Ureter (tissue), 1 donor: ENCODE measurements at places on chromosomes 5 and 9. TPM values are rescaled to one million over a fixed set of nuclear protein-coding genes. Genes with fewer than 3 reads are reported as not detected.

The DMRT3 gene
- not detected for total RNA-seq

The CAMK2A gene
- total RNA-seq, result 1.4 TPM

The TYRP1 gene
- total RNA-seq, result not detected

The MARCOL gene
- not detected for total RNA-seq

The PAEP gene
- not detected for total RNA-seq

The NSMF gene
- total RNA-seq, result 49.3 TPM

The GABRG2 gene
- not detected for total RNA-seq

The ANP32B gene
- total RNA-seq, result 136 TPM

The HTR4 gene
- not detected for total RNA-seq

DNA sequence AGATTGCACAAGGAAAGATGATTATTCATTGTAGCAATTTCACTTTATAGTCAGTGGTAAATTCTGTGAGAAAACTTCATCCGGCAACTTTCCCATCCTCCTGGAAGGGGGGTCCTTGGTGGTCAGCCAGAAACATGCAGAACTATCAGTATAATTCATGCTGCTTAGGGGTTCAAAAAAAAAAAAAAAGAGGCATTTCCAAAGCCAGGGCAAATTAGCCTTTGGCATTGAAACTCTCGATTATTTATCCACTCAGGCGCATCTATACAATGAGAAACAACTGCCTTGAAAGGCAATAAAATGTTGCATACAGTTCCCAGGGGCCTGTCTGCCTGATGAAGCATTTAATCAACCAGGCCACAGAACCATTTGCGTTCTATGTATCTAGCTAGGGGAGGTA, 263.3 kb downstream of the TMEM167A start:
- DNase-seq, result no peak

- no peak for DNase-seq
Measured at GRCh38 chr5:80554646-80555045, 15.4 kb downstream of the ANKRD34B start.

- no peak for DNase-seq
Measured at GRCh38 chr5:168726342-168726741, 147.2 kb upstream of the PANK3 start.

DNA sequence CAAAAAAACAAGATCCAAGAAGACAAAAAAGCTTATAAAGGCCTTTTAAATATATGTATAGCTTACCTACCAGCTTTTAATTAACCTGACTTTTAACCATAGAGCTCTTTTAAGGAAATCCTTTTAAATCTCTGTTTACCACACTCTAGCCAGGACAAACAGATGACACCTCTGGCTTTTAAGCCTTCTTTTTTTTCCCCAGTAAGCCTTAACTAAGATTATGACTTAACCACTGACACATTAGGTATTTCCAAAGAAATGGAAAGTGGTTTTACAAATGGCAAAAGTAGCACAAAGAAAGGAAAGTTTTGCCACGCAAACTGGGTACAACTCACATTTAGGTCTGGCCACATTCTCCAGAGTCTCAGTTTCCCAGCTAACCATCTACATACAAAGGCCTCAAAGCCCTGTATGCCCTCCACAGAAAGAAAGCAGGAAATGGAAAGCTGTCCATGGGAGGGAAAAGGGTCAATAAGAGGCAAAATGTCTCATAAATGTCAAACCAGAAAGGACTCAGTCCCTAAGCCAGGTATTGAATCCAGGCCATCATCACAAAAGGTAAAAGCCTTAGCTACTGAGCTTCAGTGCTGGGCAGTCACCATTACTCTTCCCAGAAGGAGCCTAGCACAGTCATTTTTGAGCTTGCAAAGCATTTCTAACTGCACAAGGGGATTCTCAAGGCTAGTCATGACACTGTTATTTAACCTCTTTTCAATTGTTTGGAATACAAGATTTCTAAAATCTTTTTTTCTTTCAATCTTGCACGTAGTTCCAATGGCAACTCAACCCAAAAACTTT, 19.7 kb downstream of the TMEM161B start:
- DNase-seq, result no peak

- DNase-seq, result no peak
Measured at GRCh38 chr9:94800424-94801117, 74.1 kb downstream of the AOPEP start.

DNA sequence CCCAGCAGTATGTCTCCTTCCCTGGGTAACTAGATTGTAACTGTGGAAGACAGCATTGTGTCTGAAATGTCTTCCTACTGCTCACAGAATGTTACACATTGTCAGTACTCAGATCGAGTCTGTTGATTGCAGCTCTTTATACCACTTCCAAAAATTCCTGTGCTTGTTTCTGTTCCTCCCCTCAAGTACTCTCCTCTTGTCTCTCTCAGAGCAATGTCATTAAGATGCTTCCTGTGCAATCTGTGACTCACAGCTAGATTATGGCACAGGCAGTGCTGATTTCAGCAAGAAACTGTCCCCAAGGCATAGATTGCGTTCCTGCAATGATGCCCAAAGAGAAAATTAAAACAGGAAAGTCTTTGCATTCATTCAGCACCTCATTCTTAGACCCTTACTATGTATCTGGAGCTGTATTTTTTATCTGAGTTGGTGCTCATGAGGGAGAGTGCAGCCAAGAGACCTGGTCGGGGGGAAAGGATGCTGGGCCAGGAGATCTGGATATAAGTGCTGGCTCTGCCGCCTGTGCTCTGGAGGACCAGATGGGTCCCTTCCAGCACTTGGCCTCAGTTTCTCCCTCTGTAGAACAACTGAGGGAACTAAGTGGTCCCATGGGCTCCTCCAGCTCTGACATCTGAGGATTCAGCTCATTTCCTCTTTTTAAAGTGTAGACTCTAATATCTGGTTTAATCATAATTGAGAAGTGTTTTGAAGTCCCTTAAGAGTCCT, 40.8 kb upstream of the GNPDA1 start:
- no peak for DNase-seq

DNA sequence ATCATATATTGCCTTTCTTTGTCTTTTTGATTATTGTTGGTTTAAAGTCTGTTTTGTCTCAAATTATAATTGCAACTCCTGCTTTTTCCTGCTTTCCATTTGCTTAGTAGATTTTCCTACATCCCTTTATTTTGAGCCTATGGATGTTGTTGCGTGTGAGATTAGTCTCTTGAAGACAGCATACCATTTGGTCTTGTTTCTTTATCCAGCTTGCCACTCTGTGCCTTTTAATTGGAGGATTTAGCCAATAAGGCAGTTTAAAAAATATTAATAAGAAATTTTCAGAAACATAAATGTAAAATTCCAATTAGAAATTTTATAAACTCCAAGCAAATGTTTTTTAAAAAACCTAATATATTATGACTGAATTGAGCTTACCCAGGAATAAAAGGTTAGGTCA, 24.0 kb downstream of the BTNL8 start:
- no peak for DNase-seq

DNA sequence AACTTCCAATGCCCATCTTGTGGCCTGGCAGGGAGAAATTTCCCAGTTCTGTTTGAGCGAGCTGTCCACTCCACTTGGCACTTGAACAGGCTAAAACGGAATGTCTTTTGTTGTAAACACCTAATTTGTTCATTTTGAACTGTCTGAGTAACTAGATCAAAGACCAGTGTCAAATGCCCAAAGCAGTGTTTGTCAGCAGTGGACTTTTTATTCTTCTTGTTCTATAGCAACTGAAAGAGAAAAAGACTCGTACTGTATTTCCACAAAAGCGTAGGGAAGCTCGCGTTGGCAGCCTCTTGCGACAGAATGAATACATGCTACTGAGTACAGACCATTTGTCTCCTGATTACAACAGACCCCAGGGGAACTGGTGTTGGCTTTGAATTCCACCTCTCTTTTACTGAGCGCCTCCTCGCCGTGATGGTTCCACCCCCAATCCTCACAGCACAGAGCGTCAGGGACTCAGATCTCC, 601.8 kb upstream of the ZNF608 start:
- no peak for DNase-seq

- peak; percentile 37 for DNase-seq
Measured at GRCh38 chr5:133117166-133117911, 65.5 kb downstream of the HSPA4 start.

- peak; percentile 68 for DNase-seq
Measured at GRCh38 chr9:91419222-91420191, 4.1 kb downstream of the NFIL3 start.

DNA sequence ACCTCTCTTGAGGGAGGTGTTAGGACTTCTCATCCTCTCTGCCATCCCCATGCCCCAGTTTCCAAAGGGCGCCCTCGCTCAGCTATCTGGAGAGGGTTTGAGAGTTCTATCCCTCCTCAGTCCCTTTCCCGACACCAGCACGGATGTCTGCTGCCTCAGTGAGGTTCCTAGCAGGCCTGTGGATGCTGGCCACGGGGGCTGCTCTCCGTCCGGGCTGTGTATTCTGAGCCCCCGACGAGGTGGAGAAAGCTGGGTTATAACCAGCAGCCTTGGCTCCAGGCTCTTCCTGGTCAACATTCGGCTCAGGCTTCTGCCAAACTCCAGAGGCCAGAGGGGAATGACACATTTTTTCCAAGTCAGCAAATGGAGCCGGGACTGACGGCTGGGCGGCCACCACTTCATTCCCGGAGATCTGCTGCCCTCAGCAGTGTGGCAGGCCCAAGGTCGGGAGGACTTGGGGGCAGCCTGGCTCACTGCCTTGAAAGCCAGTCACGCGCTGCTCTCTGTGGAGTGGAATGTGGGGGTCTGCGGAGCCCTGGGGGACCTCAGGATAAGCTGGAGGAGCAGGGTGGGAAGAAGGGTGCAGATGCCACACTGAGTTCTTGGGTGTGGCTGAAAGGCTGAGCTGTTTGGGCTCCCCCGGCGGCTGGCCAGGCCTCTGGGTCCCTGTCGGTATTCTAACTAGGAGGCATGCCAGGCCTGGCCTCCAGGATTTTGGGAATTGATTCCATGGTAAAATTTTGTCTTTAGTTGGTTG, 27.4 kb downstream of the PTPA start:
- peak; percentile 65 for DNase-seq

- DNase-seq, result peak; percentile 55
Measured at GRCh38 chr9:125241863-125242739, 958 bp upstream of the HSPA5 start.

DNA sequence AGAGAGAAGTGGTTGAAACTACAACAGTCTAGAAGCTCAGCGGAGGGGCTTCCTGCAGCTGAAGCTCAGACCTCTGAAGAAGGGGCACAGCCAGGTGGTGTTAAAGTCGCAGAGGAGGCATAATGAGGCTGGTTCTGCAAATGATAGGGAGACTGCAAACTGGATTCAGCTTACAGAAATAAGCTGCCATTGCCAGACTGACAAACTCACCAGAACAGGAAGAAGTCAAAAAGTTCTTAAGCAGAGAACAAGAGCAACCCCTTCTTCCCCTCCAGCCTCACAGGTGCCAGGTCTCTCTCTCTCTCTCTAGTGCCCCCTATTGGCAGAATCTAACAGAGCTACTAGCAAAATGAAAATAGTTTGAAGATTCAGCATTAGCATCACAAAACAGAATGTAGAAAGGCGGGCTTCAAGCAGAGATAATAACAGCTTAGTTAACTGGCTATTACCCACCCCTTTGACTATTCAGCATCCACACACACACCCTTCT, 76.7 kb downstream of the GRAMD2B start:
- DNase-seq, result no peak

DNA sequence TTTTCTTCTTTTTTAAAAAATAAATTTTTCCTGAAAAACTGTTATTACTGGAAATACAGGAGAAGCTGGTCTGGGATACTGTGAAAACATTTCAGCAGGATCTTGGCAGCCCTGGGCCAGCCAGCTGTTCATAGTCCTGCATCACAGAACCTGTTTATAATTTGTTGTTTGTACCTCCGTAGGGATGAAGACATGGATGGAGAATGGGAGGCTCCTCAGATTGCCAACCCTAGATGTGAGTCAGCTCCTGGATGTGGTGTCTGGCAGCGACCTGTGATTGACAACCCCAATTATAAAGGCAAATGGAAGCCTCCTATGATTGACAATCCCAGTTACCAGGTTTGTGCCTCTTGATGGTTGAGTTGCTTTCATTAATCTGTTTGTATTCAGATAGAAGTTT, 12.4 kb upstream of the MAML1 start:
- DNase-seq, result no peak

DNA sequence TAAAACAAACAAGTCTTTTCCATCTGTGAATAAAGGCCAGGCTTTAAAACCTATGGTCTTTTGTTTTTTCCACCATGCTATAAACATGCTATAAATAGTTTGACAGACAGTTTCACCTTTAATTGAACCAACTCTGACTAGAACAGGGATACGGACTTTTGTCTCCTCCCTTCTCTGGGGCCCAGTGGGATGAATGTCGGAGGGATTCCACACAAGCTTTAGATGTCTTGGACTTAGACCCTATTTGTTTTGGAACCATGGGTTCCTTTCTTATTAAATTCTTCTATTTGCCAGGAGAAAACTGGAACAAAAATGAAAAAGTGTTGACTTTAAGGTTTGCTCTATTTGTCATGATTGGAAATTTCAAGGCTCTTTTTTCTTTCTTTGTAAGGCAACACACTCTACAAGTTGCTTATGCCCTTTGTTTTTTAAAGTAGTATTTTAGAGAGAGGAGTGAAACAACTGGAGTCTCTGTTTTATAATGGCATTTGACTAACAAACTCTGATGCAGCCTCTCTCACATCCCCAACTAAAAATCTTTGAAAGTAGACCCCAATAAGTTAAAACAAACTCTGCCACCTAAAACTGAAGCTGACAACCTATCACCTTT, 145.3 kb downstream of the MLLT3 start:
- DNase-seq, result no peak

DNA sequence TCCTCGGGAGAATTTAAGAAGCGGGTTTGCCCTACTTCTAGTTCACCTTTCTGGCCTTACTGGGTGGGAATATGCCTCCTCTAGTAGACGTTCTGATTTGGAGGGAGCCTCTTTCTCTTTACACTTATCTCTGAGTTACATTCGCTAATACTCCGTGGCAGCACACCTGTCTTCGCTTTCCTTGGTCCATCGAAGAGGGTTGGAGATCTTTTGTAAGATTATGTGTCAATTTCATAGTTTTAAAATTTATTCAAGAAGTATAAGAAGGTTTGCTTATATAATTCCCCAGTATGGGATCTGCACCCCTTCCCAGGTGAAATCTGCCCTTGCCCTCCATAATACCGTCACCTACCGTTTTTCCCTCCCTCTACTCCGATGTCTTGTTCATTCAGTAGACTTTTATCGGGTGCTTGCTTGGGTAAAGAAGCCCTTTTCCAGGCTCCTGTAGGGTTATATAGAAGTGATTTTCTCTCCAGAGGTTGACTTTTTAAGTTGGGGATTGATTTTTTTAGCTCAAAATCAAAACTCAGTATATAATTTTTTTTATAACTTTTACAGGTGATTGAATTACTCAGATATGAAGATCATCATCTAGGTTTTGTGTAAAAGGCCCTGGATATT, 1.1 kb downstream of the GPBP1 start:
- DNase-seq, result no peak

GRCh38 chr9:105147110-105147871, 97.2 kb upstream of the SLC44A1 start:
- no peak for DNase-seq
